ENCODE measurements at places on chromosomes 13 and 19.

GRCh38 chr13:38417727-38418126, 68.1 kb downstream of the UFM1 start:
- peak; percentile 8 for DNase-seq

DNA sequence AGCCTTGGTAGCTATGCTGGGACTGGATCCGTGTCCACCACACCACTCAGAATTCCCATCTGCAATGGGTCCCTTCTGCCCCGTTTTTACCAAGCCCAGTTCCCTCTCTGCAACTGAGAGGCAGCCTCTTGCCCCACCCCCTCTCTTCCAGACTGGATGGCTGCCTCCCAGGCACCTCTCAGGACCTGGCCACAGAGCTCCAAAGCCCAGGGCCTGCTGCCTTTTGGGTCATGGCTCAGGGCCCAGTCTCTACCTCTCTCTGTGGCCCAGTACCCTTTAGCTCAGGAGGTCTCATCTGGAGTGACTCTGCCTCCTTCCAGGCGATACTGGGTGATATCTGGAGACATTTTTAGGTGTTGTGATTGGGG, 10.3 kb upstream of the ZBTB7A start:
- DNase-seq: no peak

DNA sequence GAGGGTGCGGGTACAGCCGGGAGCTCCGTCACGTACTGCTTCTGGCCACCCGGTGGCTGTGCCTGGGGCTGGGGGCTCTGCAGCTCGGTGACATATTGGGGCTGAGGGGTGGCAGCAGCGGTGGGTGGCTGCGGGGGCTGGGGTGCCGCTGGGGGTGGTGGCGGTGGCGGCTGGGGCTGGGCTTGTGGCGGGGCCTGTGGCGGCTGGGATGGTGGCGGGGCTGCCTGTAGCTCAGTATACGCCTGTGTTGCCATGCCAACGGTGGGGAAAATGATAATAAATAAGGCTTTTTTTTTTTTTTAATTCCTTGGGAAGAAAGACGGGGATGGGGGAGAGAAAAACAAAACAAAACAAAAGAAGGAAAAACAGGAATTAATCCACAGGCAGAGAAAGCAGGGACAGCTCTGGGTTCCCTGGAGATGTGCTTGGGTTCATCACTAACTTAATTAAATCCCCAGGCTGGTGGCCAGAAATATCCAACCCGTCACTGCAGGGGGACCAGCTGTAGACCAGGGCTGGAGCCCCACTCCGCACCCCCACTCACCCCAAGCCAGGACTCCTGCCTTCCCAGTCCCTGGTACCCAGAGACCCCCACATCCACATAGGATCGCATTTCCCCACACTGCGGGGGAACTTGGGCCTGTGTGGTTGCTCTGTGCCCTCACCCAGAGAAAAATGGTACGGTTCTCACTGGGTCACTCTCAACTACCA, 12.4 kb downstream of the RFX1 start:
- no peak for DNase-seq

DNA sequence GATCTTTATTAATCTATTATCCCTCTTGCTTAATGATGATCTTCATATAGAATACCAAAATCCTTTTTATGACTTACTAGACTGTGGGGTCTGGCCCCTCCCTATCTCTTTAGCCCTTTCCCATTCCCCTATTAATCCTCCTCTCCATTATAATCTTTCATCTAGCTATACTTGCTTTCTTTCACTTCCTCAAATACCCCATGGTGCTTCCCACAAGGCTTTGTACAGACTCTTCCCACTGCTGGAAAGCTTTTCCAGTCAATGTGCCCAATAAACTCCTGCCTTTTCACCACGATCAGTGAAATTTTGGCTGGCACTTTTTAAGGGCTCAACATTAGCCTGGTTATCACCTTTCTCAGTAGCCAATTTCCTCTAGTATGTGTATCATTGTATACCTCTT, 3.2 kb upstream of the EBPL start:
- peak; percentile 32 for DNase-seq

- DNase-seq: no peak
These were observed 3.1 kb upstream of the DHRS12 start for GRCh38 chr13:51807041-51807440.

DNA sequence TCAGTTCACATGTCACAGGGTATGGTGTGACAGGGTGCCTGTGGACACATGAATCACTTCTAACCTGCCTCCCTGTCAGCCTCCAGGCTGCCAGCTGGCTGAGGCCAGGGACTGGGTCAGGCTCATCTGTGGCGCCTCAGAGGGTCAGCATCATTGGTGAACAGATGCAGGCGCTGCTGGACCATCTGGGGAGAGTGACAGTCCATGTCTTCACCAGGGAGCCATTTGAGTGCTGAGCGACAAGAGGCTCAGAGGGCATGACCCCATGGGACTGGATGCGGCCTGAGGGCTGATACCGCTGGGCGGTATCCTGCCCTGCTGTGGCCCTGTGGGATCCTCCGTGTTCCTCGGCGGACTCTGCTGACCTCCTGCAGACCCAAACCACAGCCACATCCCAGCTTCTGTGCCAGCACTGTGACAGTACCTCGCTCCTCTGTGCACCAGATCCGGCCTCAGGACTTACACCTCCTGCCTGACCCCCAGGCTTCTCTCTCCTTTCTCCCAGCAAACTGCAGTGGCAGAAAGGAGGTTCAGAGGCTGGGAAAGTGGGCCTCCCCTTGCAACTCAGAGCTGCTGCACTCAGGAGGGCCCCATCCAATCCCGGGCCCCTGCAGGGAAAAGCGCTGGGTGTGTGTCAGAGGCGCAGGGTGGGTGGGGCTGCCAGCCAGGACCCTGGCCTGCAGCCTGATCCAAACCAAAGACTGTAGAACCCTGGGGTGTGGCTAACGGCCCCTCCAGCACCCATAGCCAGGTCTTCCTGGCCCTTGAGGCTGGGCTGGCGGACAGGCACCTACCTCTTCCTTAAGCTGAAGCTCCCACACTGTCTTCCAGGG, 10.2 kb downstream of the ACTMAP start:
- DNase-seq: peak; percentile 53

DNA sequence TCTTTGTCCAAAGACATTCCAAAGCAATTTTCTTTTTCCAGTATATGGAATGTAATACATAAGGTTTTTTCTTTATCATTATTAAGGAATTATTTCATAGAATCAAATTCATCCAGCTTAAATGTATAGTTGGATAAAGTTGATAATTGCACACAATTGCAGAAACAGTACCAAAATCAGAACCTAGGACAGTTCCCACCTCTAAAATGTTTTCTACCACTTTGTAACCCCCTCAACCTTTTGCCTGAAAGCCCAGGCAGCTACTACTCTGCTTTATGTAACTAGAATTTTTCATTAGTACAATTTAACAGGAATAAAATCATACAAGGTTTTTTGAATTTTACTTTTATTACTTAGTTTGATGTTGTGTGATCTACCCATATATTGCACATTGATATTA, 98.0 kb downstream of the PRR20E start:
- no peak for DNase-seq

DNA sequence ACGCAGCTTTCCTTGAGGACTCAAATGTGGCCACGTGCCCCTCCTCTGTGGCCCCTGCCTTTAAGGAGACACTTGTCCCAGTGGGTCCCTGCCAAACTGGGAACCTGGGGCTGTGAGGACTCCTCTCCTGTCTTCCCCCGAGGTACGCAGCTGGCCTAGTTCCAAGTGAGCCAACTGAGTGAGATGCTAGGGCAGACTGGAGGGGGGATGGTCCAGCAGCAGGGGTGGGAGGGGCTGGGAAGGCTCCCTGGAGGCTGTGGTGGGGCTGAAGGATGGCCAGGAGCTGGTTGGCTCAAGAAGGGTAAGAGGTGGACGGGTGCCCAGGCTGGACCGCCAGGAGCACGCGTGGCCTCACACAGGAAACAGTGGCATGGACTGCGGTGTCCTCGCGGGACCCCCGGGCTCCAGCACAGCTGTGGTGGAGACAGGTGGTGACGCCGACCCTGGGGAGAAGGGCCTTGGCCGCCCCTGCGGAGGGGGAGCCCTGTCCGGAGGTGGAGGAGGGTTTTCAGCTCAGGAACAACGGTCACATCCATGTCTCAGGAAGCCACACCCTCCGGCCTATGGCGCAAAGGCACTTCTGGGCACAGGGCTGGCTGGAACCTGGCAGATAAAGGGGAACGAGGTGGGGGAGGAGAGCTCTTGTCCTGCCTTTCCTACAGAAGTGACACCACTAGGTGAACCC, 45.8 kb downstream of the MLLT1 start:
- DNase-seq: peak; percentile 23

GRCh38 chr19:15225760-15226159, 6.5 kb downstream of the EPHX3 start:
- no peak for DNase-seq

DNA sequence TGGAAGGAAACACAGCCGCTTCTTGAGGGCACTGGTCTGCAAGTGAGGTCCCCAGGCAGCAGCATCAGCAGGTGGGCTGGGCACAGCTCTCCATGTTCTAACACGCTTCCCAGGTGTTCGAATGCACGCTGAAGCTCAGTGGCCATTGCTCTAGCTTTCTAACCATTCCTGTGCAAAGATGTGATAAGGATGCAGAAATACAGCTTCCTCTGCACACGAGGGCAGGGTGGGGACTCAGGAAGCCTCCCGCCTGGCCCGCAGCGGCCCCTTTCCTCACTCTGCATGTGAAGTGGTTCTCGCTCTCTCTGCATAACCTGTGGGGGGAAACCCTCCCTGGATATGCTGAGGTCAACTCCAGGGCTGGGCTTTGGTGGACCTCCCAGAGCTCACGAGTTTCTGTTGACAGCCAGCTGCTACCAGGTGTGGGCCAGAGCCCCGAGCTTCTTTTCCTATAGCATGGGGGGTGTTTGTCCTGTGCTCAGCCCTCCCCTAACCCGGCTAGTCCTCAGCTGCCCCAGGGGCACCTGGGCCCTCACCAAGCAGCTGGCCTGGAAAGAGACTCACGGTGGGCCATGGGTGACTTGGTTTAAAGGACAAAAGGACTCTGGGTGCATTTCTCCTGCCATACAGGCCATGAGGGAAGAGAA, 168.2 kb downstream of the TEX29 start:
- no peak for DNase-seq
